ENCODE measurements at places on chromosomes 2 and 18. TPM values are rescaled to one million over a fixed set of nuclear protein-coding genes. Genes with fewer than 3 reads are reported as not detected.

DNA sequence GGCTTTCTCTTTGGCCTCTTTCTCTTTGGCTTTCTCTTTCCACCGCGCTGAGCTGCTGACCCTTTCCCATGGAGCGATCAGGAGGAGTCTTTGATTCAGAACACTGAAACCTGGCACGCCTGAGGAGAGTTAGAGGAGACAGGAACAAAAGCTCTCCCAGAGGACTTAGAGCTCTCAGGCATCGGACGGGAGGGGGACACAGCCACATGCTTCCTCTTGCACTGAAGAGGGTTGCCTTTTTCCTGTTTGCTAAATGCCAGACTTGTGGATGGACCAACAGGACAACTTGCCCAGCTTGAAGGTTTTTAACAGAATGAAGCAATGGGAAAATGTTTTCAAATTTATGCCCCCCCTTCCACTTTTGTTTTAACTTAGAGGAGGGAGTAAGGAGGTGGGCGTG lies 3.6 kb upstream of the PTPN18 start:
- H3K4me3 ChIP-seq = no peak overlapping the region
- no peak overlapping the region for H3K27ac ChIP-seq
- peaks cover 7% of the 10 kb centered on the region for H3K36me3 ChIP-seq

- H3K27ac ChIP-seq = peak overlapping the region; percentile 90
- peaks cover 14% of the 10 kb centered on the region for H3K4me1 ChIP-seq
- H3K36me3 ChIP-seq = peaks cover 3% of the 10 kb centered on the region
- no peaks in the 10 kb centered on the region for H3K27me3 ChIP-seq
Measured at GRCh38 chr18:12990641-12990966, 558 bp upstream of the CEP192 start.

- H3K36me3 ChIP-seq = no peaks in the 10 kb centered on the region
- no peak for DNase-seq
- no peaks in the 10 kb centered on the region for H3K4me1 ChIP-seq
- no peaks in the 10 kb centered on the region for H3K27me3 ChIP-seq
- H3K4me3 ChIP-seq = no peak overlapping the region
- no peak overlapping the region for H3K27ac ChIP-seq
Measured at GRCh38 chr2:149458502-149458901, 128.1 kb downstream of the LYPD6 start.

GRCh38 chr2:44549856-44550255 lies 188.1 kb downstream of the CAMKMT start:
- peak; percentile 70 for DNase-seq
- H3K4me1 ChIP-seq = peaks cover 27% of the 10 kb centered on the region
- H3K27ac ChIP-seq = peak overlapping the region; percentile 33
- no peak overlapping the region for H3K4me3 ChIP-seq

- no peaks in the 10 kb centered on the region for H3K27me3 ChIP-seq
- DNase-seq = no peak
- H3K4me3 ChIP-seq = no peak overlapping the region
- no peak overlapping the region for H3K27ac ChIP-seq
- no peaks in the 10 kb centered on the region for H3K36me3 ChIP-seq
- peaks cover 6% of the 10 kb centered on the region for H3K4me1 ChIP-seq
Measured at GRCh38 chr2:17162713-17163112, 355.5 kb downstream of the RAD51AP2 start.

The DSC1 gene
- 0.18 TPM for total RNA-seq
